ENCODE measurements at places on chromosomes 12 and 14.
A peak's percentile ranks its signal among the peaks of the same experiment; 100 is the strongest.

- DNase-seq = no peak
These were observed 13.2 kb downstream of the STK38L start for GRCh38 chr12:27257104-27257843.

GRCh38 chr14:75363570-75364227 is 64.1 kb upstream of the JDP2 start:
- DNase-seq = no peak

GRCh38 chr14:41663473-41663850 is 56.8 kb downstream of the LRFN5 start:
- peak; percentile 21 for DNase-seq

DNA sequence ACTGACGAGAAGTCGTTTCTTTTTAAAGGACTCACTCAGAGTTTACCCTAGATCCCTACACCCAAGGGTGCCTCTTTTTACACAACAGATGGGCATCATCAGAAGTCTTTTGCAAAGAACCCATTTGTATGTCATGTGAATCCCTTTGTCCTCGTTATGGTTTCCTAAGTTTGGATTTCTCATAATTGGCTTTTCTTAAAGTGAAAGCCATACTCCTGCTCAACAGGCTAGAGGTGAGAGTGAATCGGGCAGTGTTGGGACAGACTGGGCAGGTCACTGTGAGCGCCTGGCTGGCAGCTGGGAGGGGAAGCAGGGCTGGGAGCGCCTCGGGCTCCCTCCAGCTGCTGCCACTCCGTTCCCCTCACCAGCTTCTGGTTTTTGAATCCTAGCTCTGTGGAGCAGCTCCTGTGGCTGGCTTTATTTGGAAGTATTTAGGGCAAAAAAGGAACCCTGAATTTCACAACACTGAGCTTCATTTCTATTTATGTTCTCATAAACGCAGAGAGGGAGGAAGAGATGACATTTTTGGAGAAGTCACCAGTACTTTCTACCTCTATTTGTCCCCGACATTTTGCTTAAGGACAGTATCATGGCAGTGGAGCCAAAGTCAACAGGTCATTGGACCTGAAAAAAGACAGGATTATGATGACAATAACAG is 63.8 kb upstream of the ACTN1 start:
- no peak for DNase-seq

DNA sequence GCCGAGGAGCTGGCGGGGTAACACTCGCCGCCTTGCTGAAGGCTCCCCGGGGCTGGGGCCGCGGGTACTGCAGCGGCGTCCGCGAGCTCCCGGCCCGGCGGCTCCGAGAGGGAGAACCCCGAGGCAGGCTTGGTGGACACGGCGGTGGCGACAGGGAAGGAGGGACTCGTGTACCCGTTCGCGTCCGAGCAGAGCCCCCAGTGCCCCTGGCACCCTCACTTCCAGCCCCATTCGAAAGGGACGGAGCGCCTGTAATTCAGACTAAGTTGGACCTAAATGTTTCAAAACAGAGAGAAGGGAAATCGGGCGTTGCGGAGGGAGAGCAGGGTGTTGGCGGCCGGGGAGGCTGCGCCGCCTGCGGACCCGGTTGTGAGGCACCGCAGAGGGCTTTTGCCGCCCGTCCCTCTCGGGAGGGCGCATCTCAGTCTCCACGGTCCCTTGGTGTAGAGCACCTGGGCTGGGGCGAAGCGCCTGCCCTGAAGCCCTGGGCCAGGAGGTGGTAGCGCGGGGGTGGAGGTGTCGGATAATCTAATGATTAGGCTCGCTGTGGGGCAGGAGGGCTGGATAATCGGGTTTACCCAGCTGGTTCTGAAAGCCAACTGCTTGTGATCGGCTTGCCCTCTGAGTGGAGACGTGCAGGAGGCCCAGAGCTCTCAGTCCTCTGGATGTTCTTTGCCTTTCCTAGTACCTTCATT is 771 bp downstream of the DAAM1 start:
- DNase-seq = no peak

DNA sequence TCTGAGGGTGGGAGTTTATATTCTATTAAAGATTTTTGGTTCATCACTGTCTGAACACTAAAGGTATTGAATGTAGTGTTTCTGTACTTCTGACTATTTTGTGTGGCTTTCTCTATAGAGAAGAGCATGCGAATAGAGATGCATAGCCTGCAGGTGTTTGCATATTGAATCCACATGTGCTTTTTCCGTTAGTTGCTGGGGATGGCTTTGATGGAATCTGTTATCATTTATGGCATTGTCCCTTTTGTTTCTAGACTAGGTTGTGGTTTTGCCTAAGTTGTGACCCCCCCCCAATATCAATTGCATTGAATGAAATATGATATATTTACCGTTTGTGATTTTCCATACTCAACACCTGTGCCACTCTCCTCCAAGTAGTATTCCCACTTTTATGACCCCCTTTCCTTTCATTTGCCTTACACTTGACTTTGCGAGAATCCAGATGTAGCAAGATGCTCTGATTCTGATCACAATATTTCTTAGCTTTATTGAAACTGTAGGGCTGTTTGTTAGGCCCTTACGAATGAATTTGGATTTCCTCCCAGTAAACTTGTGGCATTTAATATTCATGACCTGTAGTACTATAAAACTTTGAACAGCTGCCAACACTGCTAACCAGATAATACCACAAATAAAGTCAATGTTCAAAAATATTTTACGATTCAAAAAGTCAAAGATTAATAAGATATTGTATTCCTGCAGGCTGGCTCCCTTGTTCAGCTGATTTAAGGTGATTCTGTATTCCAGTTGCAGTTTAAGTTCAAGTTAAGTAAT is 176.4 kb downstream of the TMTC2 start:
- DNase-seq = no peak

GRCh38 chr14:59358102-59358501 is 107.1 kb downstream of the GPR135 start:
- peak; percentile 79 for DNase-seq

DNA sequence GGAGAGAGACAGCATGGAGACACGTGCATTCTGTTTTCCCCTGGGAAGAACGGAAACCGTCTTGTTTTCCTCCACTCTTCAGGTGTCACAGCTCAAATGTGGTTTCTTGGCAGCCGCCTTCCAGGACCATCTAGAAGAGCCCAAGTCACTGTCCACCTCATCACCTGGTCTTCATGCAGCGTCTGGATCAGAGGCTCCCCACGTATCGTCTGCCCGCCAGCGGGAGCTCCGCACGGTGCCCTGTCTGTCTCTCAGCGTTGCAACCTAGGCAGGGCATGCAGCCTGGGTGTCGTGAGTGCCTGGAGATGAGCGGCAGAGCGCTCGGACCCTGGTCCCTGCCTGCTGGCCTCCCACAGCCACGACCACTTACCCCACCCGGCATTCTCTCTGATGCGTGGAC is 117.5 kb downstream of the PIWIL1 start:
- no peak for DNase-seq
